Activated CD4-positive, alpha-beta memory T cell treated with anti-CD3 and anti-CD28 coated beads for 36 hours (primary cell): ENCODE measurements at places on chromosomes 11 and 22. TPM values are rescaled to one million over a fixed set of nuclear protein-coding genes. Genes with fewer than 3 reads are reported as not detected.
A peak's percentile ranks its signal among the peaks of the same experiment; 100 is the strongest.

Gene WBP2NL
- 1.5 TPM for total RNA-seq

Gene DEPDC7
- 0.86 TPM for total RNA-seq

Gene CECR2
- not detected for total RNA-seq

Gene USP2
- 2.2 TPM for total RNA-seq

- no peaks in the 10 kb centered on the region for H3K4me1 ChIP-seq
- no peaks in the 10 kb centered on the region for H3K27me3 ChIP-seq
- no peaks in the 10 kb centered on the region for H3K36me3 ChIP-seq
Measured at GRCh38 chr22:27460591-27461347, 340.8 kb downstream of the MN1 start.

DNA sequence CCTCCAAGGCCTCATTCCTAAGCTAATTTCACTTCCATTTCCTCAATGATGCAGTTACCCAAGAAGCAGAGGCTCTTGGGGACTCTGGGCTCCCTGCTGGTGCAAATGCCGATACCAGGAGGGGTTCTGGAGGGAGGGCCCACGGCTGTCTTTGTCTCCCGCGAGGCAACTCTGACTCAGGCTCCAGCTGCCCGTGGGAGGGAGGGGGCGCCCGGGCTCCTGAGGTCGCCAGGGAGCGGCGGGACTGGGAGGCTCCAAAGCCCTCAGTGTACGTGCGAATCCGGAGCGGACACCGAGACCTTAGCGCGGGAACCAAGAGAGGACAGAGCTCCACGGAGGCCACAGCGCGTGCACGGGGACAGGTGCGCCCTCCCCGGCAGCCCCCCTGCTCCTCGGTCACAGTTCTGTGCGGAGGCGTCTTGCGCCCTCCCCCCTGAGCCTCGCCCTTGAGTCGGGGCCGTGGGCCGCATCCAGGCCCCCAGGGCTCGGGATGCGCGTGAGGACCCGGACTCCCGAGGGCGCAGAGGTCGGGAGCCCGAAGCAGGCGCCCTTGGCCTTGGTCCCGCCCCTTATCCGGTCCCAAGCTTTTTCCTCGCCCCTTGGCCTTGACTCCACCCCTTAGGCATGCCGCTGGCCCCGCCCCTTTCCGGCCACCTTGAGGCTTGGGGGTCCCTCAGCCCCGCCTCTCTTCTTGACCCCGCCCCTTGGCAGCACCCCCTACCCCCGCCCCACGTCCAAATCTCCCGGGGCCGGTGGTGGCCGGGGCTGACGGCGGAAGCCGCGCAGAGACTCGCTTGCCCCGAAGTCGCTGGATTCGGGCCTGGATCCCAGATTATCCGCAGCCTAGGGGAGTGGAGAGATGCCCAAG lies 4.7 kb upstream of the SHISA8 start:
- H3K27me3 ChIP-seq = peaks cover 16% of the 10 kb centered on the region
- peak; percentile 68 for DNase-seq
- H3K4me3 ChIP-seq = peak overlapping the region; percentile 32
- H3K4me1 ChIP-seq = peaks cover 20% of the 10 kb centered on the region

DNA sequence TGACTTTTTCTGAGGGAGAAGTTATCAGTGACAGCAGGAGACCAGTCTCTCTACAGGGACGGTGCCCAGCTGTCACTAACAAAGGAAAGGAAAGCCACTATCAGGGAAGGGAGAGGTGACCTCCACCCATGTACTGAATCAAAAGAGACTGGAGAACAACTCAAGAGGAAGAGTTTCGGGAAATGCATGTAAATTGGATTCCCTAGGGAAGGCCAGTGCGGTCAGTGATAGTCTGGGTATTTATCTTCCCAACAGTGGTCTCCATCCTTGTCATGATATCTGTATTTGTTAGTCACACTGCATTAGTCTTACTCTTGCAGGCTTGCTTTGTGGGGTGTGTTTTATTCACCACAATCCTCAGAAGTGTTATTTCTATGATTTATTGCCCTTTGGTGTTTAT lies 193.4 kb upstream of the KIRREL3 start:
- no peak overlapping the region for H3K27ac ChIP-seq
- no peaks in the 10 kb centered on the region for H3K36me3 ChIP-seq
- no peaks in the 10 kb centered on the region for H3K27me3 ChIP-seq
- H3K4me3 ChIP-seq = no peak overlapping the region
- no peaks in the 10 kb centered on the region for H3K4me1 ChIP-seq

- no peaks in the 10 kb centered on the region for H3K36me3 ChIP-seq
- no peaks in the 10 kb centered on the region for H3K27me3 ChIP-seq
- no peak overlapping the region for H3K27ac ChIP-seq
Measured at GRCh38 chr22:47105085-47105484, 342.6 kb downstream of the TBC1D22A start.

DNA sequence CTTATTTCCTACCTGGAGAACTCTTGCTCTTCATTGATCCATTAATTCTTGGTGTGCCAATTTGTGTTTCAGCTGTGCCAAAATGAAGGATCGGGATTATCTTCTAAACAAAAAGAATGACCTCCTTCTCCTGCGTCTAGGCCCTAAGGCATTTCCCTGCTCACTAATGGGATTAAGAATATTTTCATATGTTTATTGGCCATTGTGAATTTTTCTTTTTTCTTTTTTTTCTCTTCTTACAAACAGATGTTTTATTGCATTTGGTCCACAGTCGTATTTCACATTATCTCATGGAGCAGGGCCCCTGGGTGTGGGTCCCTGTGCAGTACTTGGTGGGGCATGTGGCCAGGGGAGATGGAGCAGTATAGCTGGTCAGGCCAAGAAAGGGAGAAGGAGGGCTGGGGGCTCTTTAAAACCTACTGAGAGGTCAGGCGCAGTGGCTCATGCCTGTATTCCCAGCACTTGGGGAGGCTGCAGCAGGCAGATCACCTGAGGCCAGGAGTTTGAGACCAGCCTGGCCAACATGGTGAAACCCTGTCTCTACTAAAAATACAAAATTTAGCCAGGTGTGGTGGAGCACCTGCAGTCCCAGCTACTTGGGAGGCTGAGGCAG lies 35.3 kb upstream of the HORMAD2 start:
- no peaks in the 10 kb centered on the region for H3K36me3 ChIP-seq
- no peak overlapping the region for H3K27ac ChIP-seq
- H3K4me3 ChIP-seq = no peak overlapping the region
- H3K27me3 ChIP-seq = no peaks in the 10 kb centered on the region
- no peak for DNase-seq
- H3K4me1 ChIP-seq = peaks cover 12% of the 10 kb centered on the region
